ENCODE measurements at places on chromosomes 6 and 20. TPM values are rescaled to one million over a fixed set of nuclear protein-coding genes. Genes with fewer than 3 reads are reported as not detected.

DNA sequence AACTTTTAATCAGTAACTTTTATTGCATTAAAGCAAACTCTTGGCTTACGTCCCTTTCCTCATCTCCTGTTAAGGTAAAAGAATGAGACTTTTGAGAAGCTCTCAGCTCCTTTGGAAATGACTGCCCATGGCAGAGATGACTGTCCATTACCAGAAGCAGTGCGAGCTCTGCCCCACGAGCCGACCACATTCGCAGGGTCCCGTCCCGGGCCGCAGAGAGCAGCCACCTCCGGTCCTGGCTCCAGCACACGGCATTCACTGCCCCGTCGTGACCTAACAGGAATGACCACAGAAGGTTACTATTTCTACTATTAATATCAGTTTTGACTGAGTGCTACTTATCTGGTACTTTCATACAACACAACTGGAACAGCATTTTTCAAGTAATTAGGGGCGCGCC, 63.4 kb downstream of the WDR27 start:
- no peak for DNase-seq

GRCh38 chr6:110875548-110876169, 1.1 kb downstream of the AMD1 start:
- no peak for DNase-seq

DNA sequence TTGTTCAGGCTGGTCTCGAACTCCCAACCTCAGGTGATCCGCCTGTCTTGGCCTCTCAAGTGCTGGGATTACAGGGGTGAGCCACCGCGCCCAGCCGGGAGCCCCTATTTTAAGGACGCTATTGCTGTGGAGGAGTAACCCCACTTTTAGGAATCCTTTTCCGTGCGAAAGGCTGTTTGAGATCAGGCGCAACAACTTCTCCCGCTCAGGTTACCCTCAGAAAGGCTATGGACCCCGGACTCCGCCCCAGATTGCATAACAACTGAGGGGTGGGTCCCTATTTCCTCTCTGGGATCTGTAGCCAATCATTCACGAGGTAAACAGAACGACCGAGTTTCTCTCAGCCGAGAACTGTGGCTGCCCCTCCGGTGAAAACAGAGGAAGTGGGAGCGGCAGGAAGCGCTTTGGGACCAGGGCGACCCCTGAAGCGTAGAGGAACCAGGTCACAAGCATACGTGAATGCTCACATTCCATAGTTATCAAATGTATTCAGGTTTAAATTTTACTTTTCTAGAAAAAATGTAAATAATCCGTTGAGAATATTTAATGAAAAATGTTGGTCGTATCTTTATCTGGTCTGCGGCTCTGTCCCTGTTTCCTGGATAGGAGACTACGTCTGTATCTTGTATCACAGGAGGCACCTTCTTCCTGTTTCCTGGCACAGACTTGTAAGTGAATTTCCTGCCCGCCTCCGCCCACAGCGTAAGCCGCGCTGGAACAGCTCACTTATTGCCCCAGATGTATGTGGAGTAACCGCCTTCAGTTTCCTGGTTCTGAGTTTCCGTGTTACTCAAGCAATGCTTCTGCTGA, 26.8 kb downstream of the HLA-E start:
- DNase-seq: peak; percentile 85

- DNase-seq: no peak
Measured at GRCh38 chr6:164753517-164753916, 555.9 kb downstream of the C6orf118 start.

The OOEP gene
- polyA plus RNA-seq: 0.24 TPM

The RAD21L1 gene
- polyA plus RNA-seq: not detected

The KHDC3L gene
- not detected for polyA plus RNA-seq

The SLC22A2 gene
- 0.05 TPM for polyA plus RNA-seq

GRCh38 chr6:116557893-116558292, 4.3 kb downstream of the CALHM4 start:
- DNase-seq: peak; percentile 43

- DNase-seq: no peak
Measured at GRCh38 chr6:118935978-118936703, 1.2 kb upstream of the MCM9 start.
